Vagina (tissue), 2 donors: ENCODE measurements at places on chromosomes 4 and X.

DNA sequence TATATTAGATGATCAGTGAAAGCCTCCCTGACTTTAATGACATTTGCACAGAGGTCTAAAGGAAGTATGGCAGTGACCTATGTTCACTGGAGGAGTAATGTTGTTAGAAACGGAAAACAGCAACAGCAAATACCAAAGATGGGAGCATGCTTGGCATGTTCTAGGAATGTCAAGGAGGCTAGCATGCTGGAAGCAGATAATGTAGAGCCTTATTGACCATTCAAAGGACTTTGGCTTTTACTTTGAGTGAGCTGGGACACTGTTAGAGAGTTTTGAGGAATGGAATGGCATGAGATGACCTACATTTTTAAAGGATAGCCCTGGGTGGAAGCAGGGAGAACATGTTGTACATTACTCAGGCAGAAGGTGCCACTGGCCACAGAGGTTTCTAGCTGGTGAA is 6.0 kb downstream of the RPA4 start:
- DNase-seq = no peak

DNA sequence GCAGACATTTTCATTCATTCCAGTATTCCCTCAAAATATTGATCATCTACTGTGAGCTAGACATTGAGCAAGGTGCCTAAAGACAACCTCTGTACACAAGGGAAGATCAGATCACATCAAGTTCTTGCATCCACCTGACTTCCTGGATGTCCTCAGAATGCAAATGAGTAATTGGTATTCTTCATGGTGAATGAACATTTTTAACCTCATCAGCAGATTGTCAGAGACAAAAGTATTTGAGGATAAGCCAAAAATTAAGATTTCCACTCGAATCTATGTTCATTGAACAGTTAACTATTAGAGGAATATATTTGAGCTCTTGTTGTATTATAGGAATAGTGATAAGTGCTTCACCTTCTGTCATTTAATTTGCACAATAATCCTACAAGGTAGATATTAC is 1.3 kb downstream of the SMARCAD1 start:
- no peak for DNase-seq

GRCh38 chr4:52991472-52991871 is 129.4 kb downstream of the RASL11B start:
- DNase-seq = no peak

GRCh38 chr4:156615066-156615531 is 356.5 kb downstream of the PDGFC start:
- no peak for DNase-seq

GRCh38 chr4:186216465-186217024 is 10.8 kb upstream of the KLKB1 start:
- DNase-seq = no peak
